Stimulated activated CD4-positive, alpha-beta T cell treated with anti-CD3 and anti-CD28 coated beads, Interleukin-1b, Interleukin-23, amount 100 ng/mL, for 1 hour (primary cell): ENCODE measurements at places on chromosomes 7 and 10.

GRCh38 chr7:105693576-105693975 lies 112.3 kb upstream of the EFCAB10 start:
- DNase-seq = no peak

GRCh38 chr10:130392031-130392430 lies 255.8 kb downstream of the GLRX3 start:
- DNase-seq = no peak

GRCh38 chr10:77190291-77190690 lies 447.3 kb downstream of the KCNMA1 start:
- no peak for DNase-seq

GRCh38 chr7:50352282-50352681 lies 47.8 kb downstream of the IKZF1 start:
- no peak for DNase-seq

GRCh38 chr10:124072541-124072940 lies 20.9 kb downstream of the CHST15 start:
- no peak for DNase-seq

DNA sequence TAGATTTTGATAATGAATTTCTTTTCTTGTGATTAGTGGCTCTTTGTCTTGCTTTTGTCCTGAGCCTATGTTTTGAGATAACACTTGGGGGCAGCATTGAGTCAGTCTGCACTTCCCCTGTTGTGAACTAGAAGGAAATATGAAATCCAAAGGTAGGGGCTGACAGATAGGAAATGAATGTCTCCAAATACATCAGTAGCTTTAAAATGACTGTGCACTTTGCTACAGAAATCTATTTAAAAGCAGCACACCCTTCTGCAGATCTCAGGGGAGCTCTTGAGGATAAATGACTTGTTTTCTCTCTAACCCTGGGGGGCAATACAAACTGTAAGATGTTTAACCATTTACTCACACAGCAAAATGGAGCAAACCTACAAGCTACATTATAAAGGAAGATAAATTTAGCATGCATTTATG lies 176.0 kb upstream of the MYO3A start:
- DNase-seq = no peak

DNA sequence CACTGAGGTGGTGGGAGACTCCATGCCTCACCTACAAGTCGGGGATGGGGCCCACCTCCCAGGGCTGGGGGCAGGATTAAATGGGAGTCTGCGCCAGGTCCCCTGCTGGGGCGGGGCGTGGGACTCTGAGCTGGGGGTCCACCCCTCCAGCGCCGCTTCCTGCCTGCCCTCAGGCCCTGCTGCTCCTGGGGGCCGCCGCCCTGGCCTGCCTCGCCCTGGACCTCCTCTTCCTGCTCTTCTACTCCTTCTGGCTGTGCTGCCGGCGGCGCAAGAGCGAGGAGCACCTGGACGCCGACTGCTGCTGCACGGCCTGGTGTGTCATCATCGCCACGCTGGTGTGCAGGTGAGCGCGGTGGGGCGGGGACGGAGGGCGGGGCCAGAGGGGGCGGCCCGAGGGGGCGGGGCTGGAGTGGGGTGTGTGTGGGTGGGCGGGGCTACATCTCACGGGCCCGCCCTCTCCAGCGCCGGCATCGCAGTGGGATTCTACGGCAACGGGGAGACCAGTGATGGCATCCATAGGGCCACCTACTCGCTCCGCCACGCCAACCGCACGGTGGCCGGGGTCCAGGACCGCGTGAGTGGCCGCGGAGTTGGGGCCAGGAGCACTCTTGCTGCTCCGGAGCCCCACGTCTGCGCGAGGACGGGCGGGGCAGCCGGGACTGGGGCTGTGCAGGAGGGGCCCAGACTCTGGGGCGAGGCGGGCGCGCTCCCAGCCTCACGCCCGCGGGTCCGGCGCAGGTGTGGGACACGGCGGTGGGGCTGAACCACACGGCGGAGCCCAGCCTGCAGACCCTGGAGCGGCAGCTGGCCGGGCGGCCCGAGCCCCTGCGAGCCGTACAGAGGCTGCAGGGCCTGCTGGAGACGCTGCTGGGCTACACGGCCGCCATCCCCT lies 15.1 kb downstream of the TTYH3 start:
- no peak for DNase-seq

DNA sequence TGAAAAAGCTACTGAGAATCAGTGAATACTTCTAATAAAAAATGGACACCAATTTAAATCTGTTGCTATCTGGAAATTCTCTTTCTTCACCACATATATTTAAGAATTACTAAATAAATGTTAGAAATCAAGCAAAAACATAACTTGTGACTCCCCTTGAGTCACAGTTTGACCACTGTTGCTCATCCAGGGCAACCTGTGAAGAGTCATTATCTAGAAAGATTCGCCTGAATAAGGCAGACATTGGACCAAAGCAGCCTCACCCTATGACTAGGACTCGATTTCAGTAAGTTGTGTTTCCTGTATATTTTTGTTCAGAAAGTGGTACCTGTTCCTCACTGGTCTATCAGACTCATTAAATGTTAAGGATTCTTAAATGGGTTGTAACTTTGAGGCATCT lies 572.4 kb downstream of the ATRNL1 start:
- DNase-seq = no peak

GRCh38 chr7:69217516-69218350 lies 380.5 kb upstream of the AUTS2 start:
- no peak for DNase-seq

DNA sequence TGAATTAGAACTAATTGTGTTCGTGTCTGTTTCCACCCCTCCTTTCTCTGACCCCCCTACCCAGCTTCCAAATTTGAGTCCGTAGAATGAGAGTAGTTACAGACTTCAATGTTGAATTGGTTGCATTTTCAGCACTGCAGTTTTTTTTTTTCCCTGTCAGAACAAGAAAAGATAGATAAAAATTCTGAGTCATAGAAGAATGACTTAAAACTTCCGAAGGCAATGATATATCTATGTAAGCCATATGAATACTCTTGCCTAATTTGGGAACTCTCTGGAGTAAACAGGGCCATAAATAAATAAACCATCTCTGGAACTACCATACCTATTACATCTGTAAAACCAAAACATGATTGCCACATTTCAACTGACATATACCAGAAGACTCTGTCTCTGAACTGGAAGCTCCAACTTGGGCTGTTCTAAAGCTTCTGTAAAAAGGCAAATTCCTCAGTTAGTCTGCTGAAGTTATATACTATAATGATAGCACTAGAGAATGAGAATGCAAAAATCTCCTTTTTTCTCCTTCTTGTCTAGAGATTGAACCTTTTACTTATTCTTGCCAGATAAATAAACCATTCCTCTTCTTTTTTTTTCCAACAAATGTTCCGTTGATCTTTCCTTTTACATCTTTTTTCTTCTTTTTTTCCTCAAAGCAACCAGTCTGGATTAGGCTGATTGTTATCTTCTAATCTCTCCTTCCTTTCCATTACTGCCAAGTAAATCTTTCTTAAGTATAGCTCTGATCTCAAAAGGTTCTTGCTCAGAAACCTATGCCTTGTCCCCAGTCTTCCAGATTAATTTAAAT lies 23.5 kb downstream of the VCL start:
- DNase-seq = no peak

DNA sequence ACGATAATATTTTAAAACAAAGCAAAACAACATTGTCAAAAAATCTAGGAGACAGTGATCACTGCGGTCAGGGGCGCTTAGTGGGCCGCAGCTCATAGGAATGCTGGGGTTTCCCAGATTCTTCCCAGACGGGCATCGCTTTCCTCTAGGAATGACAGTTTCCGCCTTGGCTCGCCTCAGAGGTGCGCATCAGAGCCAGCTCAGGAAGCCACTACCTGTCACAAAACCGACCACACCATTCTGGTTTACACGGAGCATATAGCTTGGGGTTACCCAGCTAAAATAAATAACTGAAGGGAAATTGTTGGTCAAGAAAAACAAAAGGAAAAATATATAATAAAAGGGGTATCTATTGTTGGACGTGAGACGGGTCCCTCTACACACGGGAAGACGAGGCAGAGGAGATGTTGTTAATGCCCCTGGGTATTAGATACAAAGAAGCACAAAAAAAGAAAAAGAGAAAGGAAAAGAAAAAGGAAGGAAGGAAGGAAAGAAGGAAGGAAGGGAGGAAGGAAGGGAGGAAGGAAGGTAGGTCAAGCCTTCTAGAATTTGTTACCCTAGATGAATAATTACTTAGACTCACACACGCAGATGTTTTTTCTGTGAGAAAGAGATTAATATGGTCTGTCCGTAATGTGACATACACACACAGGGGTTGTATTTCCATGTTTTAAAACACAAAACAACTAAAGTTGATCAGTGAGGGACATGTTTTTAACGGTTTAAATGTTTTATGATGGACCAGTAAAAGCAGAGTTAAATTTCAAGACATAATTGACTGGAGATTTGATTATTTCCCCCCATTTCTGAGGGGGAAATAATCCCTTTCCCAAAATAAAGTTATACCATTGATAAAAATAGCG lies 292.4 kb upstream of the NFE2L3 start:
- DNase-seq = no peak

DNA sequence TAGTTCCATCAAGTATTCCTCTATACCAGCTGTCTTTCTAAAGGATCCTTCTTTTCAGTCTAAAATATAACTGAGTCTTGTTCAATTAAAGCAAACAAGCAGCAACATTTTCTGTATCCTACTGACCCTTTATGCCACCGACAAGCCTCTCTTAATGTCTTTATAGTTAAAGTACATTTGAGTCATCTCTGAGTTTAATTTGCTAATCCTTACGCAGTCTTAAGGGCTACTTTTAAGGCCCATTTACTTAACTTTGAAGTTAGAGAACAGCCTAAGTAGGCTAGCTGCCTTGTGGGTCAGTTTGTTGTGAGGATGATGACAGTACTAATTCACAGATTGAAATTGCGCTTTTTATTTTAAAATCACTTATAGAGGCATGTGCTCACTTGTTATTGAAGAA lies 265.5 kb upstream of the FERD3L start:
- DNase-seq = no peak

DNA sequence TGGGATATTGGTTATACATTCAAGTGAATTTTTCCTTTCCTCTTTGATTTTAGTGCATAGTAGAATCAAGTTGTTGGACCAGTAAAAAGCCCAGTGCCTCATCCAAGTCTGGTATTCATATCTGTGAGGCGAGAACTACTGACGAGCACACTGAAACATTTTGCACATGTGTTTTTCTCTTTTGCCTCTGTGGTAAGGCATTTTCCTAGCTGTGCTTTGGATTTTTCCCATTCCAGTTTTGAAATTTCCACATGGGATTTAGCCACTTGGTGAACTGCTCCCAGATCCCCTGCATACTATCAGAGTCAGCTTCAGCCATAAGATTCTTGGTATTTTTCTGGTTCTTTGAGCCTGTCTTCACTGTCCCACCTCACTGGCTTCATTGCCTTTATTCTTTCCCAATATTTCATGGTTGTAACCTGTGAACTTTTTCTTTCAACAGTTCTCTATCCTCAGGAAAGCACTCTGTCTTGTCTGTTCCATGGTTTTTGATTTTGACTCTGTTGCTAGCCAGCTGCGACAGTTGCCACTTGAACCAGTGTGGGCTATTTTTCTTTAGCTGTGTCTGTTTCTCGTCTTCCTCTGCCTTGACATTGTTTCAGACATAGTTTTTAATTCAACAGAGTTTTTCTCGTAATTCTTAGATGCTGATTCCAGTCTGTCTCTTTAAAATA lies 239.0 kb downstream of the REEP3 start:
- DNase-seq = no peak

DNA sequence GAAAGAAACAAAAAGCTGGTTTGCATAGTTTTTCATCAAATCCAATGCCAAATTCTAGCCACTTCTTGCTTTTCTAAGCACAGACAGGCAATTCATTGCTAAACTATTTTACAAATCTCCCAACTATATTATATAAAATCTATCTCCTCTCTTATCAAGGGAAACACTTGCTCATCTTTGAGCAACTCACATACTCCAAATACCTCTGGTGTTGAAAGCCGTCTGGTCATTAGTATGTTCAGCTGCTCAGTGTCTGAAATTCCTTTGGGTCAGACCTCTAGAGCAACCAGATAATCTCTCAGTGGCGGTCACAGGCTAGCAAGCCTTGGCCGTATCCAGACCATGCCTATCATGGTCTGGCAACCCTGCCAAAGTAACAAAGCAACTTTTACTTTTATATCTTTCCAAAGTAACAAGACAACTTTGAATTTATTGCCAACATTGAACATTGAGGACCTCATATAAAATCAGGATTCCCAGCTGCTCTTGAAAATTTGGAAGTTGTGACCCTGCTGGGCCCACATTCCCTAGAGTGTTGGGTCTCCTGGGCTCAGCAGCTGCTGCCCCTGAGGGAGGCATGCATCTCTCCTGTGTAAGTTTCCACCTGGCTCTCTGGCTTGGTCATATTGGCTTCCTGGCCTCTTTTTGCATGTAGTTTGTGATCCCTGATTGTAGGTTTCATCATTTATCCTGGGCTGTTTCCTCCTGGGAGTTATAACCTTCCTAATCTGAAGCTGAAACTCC lies 56.8 kb upstream of the LANCL2 start:
- DNase-seq = no peak

- DNase-seq = no peak
Measured at GRCh38 chr10:121658611-121659010, 60.4 kb upstream of the FGFR2 start.

DNA sequence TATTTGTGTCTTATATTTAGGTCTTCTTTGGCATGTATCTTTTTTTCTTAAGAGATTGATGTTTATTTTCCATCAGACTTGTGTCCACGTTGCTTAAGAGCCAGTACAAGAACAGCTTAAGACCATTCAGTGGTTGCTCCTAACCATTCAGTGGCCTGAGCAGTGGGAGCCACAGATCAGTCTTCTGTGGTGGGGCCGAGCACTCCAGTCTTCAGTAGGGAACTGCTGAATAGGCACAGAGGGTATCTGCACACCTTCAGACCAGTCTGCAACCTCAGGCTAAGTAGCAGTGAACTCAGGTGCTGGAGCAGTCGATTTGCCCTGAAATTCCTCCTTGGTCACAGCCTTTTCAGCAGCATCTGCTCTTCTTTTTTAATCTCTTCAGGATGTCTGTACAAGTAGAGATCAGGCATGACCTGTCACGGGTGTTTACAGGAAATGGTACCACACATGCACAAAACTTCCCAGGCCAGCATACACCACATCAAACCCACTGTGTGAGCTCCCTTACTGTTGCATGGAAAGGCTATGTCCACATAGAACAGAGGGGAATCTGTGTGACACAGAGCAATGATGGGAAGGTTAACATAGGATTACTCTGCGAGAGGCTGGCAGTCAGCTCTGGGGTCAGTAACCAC lies 51.5 kb downstream of the FAM107B start:
- peak; percentile 1 for DNase-seq

GRCh38 chr7:81583882-81584533 lies 185.8 kb downstream of the HGF start:
- no peak for DNase-seq

- no peak for DNase-seq
Measured at GRCh38 chr7:151207315-151207714, 3.0 kb downstream of the H2BK1 start.

- DNase-seq = no peak
Measured at GRCh38 chr7:138258197-138258559, 181.9 kb downstream of the AKR1D1 start.

GRCh38 chr10:21617267-21617666 lies 83.2 kb downstream of the MLLT10 start:
- no peak for DNase-seq
